ENCODE measurements at places on chromosomes 4 and X. TPM values are rescaled to one million over a fixed set of nuclear protein-coding genes. Genes with fewer than 3 reads are reported as not detected.
A peak's percentile ranks its signal among the peaks of the same experiment; 100 is the strongest.

NHSL2 gene
- 3.4 TPM for total RNA-seq

SLC25A14 gene
- 4.1 TPM for total RNA-seq

- peak; percentile 59 for DNase-seq
Observed at GRCh38 chr4:150867148-150867547, 147.9 kb downstream of the LRBA start.

GRCh38 chrX:27889878-27890277 is 82.1 kb downstream of the MAGEB10 start:
- no peak for DNase-seq

DNA sequence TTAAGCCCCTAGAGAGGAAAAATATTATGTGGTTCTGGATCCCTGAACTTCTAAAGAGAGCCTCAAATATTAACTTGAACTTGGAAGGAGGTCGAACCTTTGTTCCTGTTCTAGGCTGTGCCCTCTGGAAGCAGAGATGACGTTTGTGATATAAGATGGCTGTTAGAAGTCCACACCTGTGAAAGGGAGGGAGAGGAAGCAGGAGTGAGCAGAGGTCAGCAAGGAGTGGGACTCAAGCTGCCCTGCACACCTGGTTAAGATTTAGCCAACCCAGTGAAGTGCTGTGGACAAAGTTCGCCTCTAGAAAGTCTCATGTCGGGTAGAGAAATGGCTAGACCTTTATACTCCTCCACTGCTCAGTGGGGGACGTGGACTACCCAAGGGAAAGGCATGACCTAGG is 566.2 kb downstream of the MID1IP1 start:
- DNase-seq, result no peak

DNA sequence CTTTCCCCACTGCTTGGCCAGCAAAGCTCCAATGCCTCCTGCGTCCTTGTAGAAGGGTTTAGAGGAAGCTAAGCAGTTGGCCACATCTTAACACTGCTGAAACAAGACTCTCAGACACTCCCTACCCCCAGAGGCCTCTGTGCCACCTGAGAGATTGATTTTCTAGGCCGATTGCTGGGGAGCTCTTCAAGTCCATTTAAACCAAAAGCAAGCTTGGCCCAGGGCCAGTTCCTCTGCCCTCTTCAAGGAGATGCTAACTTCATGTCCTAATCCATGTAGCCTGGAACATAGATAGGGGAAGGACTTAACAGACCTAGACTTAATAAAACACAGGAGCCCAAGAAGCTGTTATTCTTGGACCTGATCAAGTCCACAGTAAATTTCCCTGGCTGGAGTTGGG is 27.2 kb upstream of the FMR1NB start:
- no peak for DNase-seq

DNA sequence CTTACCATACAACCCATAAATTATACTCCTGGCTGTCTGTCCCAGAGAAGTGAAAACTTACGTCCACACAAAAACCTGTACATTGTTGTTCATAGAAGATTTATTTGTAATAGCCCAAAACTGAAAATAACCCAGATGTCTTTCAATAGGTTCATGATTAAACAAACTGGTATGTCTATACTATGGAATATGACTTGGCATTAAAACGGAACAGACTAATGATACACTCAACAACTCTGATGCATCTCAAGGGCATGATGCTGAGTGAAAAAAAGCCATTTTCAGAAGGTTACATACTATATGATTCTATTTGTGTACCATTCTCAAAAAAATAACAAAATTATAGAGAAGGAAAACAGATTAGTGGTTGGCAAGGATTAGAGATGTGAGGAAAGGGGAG is 11.6 kb upstream of the MND1 start:
- no peak for DNase-seq

Data from heart right ventricle (tissue), 16 donors.